ENCODE measurements at places on chromosomes 11 and 22. TPM values are rescaled to one million over a fixed set of nuclear protein-coding genes. Genes with fewer than 3 reads are reported as not detected.

The NPAS4 gene
- total RNA-seq: not detected

The TMEM151A gene
- 0.05 TPM for total RNA-seq

The IGLL5 gene
- 1.3 TPM for total RNA-seq

The OR51G1 gene
- not detected for total RNA-seq

The MGAT3 gene
- 7.6 TPM for total RNA-seq

The APOL2 gene
- 14.3 TPM for total RNA-seq

The BEST1 gene
- total RNA-seq: 1.3 TPM

The PANX3 gene
- not detected for total RNA-seq

The SYT12 gene
- 1.8 TPM for total RNA-seq

The SYT7 gene
- total RNA-seq: 114 TPM

The COX8A gene
- total RNA-seq: 368 TPM

The PRR33 gene
- total RNA-seq: not detected

The CCDC34 gene
- total RNA-seq: 1.8 TPM

The CARNS1 gene
- total RNA-seq: 0.05 TPM

The CALCA gene
- 0.33 TPM for total RNA-seq

The SCGB1A1 gene
- not detected for total RNA-seq

The PHLDA2 gene
- 0.23 TPM for total RNA-seq

The GAL3ST1 gene
- total RNA-seq: 1.0 TPM

The LMO2 gene
- 81.9 TPM for total RNA-seq

The APOBEC3H gene
- total RNA-seq: not detected

The SH3BP1 gene
- total RNA-seq: 3.8 TPM

The PIWIL4 gene
- 0.75 TPM for total RNA-seq

The MICAL2 gene
- total RNA-seq: 65.6 TPM

The GGTLC3 gene
- not detected for total RNA-seq

The CHRM4 gene
- 0.08 TPM for total RNA-seq

The SOX10 gene
- total RNA-seq: 0.05 TPM

Data from liver (tissue), 10 donors.